ENCODE measurements at places on chromosomes 6 and 20.

GRCh38 chr6:16095180-16095579 lies 33.7 kb upstream of the MYLIP start:
- DNase-seq = no peak

DNA sequence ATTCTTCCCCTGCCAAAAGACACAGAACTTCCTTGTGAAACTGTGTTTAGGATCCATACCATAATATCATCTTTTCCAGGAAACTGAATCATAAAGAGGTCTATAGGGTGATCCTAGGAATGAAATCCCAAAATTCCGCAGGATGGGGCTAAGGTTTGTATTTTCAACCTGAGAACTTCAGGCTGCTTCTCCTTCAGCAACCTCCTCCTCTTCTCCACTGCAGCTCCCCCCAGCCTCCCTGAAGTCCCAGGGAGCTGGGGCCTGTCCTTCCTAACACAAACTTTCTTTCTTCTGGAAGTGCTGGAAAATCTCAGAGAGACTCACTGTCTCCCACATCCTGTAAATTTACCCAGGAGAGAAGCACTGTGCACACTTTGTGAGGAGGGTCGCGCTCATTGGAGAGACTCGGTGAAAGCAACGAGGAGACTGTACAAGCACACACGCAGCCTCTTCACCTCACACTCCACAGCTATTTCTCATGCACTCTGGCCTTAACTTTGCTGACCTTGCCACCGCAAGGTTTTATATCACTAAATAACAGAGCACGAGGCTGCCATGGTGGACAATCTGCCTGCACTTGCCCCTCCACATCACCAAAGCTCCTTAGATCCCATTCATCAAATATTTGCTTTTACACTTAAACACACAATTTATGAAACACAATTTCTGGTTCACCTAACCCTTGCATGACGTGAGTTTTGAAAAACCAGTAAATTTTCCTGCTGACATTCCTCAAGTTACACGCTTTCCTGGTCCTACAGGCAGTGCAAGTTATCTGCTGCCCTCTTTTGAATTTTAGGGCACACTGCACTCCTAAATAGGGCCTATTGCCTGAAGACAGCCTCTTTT lies 14.3 kb downstream of the ID4 start:
- DNase-seq = no peak

DNA sequence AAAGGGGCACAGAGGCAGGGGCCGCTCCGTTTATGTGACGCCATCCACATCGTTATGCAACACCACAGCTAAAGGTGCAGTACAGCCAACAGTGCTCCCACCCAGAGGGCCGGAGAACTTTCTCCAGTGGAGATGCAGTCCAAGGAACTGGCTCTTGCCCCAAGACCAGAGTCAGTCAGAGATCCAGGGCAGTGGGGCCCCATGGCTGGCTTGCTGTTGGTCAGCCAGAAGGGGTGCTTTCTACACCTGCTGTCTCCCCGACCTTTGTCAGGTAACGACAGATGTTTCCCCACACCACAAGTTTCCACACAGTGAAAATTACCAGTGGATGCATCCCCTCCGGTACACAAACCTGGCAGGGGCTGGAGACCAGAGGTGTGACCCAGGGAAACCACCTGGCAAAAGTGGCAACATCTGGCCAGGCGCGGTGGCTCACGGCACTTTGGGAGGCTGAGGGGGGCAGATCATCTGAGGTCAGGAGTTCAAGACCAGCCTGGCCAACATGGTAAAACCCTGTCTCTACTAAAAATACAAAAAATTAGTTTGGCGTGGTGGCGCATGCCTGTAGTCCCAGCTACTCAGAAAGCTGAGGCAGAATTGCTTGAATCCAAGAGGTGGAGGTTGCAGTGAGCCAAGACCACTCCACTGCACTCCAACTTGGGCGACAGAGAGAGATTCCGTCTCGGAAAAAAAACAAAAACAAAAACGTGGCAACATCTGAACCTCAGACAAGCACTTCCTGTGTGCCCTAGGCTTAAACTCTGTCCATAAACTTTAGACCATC lies 34.9 kb downstream of the UBE2V1 start:
- no peak for DNase-seq

- no peak for DNase-seq
These were observed 202.0 kb upstream of the RNF24 start for GRCh38 chr20:4217349-4217841.

GRCh38 chr20:1827974-1828785 lies 67.0 kb upstream of the SIRPA start:
- no peak for DNase-seq

DNA sequence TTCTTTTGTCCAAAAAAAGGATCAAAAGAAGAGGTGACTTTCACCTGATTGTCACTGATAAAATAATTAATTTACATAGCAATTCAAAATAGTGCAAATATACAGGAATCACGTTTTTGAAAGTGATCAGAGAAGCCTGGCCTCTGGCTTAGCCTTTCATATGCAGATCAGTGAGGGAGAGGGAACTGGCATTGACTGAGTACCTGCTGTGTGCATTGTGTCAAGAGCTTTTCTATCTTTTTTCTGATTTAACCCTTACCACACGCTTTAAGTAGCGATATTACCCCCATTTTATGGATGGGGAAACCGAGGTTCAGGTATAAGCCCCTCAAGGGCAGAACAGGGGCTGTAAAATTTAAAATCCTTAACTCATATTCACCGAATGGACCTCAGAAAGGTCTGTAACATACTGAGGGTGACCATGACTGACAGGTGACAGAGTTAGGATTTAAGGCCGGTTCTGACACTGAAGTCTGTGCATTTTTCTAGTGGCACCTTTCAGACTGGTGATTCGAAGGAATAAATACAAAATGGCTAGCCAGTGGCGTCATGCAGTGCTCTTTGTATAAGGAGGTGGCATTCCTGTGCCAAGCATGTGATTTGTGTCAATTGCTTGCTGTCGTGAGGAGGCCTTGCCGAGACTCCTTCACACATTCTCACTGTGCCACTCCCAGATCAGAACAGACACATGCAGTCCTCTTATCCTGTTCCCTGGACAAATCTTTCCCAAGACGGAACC lies 310.2 kb downstream of the TSHZ2 start:
- no peak for DNase-seq

- DNase-seq = peak; percentile 50
These were observed 3.3 kb upstream of the AARS2 start for GRCh38 chr6:44316481-44316880.

- no peak for DNase-seq
These were observed 31.2 kb downstream of the PLCG1 start for GRCh38 chr20:41168281-41169161.

GRCh38 chr6:28323813-28324424 lies 12.0 kb downstream of the ZSCAN31 start:
- DNase-seq = no peak

GRCh38 chr20:13839421-13840092 lies 54.7 kb downstream of the NDUFAF5 start:
- DNase-seq = no peak

- no peak for DNase-seq
These were observed 32.1 kb downstream of the TP53INP2 start for GRCh38 chr20:34736106-34736735.

DNA sequence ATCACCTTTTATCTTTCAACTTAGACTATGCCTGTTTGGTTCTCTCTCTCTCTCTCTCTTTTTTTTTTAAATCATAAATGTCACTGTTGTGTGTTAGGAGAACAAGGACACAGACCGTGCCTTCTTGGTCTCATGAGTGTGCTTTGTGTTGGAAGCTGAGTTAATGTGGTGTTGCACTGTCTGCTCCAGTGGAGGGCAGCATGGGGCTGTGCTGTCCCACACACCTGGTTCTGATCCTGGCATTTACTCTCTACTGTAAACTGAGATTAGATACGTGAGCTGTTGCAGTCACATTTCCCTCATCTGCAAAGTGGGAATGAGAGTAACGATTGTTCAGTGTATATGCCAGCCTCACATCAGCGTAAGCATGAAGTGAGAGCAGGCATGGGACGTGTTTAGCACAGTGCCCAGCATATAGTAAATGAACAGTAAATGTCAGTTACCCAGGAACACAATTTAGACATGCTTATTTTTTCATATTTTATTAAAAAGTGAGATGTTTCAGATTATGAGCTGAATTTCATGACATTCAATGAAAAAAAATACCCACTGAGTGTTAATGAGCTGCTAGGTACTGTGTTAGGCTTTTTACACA lies 161.1 kb downstream of the FARS2 start:
- DNase-seq = no peak

GRCh38 chr20:14828459-14828858 lies 491.0 kb upstream of the FLRT3 start:
- DNase-seq = no peak

- DNase-seq = peak; percentile 97
These were observed at the start of gene COL12A1 for GRCh38 chr6:75205776-75206575. Gene COL12A1, minus strand, starts transcription at chr6:75206053. Its CDS starts 3,261 bp downstream, at chr6:75202792.

DNA sequence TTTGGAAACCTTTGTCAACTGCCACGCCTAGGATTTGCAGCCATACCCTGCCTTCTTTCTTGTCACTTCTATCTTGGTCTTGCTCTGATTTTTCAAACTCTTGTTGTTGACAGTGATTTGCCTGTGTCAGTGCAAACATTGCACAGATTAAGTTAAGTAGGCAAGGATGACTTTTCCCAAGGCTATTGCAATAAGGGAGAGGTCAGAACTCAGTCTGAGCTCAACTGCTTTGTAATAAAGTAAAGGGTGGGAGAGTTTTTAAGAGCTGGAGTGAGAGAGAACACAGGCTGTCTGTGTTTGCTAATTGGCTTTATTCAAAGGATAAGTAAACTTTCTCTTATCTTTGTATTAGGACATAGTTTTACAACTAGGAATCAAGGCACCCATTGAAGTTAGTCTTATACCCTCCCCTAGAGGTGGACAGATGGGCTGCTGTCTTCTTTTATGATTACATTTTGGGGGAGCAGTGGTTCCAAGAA lies 448.6 kb downstream of the PHF3 start:
- DNase-seq = no peak

- DNase-seq = no peak
These were observed 97.8 kb upstream of the CARMIL1 start for GRCh38 chr6:25181350-25181724.

- DNase-seq = no peak
These were observed 155.8 kb upstream of the GGTLC1 start for GRCh38 chr20:24144371-24144770.

GRCh38 chr6:118580585-118581419 lies 32.7 kb downstream of the PLN start:
- no peak for DNase-seq

DNA sequence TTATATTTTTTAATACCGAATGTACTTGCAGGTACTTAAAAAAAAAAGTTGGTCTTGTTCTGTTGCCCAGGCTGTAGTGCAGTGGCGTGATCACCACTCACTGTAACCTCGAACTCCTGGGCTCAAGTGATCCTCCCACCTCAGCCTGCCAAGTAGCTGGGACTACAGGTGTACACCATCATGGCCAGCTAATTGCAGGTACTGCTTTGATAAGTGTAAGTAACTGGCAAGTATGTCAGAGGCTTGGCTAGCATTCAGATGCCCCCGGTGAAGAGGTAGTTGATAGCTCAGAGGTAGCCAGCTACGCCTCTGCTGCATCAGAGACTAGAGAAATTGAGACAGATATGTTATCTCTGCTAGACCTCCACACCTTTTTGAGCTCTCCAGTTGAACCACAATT lies 40.5 kb downstream of the BTBD9 start:
- DNase-seq = no peak

DNA sequence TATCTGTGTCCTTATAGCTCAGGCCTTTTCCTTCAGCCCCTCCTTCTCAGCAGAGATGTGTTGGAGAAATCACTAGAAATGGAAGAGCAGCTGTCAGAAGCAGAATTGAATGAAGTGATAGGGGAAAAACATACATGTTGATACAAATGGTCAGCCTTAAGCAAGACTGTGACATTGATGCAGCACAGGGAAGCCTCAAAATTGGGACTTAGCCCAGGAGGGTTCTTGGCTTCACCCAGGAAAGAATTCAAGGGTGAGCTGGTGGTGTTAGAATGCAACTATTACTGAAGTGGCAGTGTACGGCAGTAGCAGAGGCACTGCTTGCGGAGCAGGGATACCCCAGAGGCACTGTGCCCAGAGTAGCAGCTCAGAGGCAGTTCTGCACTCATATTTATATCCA lies 8.0 kb upstream of the KIF16B start:
- DNase-seq = no peak

DNA sequence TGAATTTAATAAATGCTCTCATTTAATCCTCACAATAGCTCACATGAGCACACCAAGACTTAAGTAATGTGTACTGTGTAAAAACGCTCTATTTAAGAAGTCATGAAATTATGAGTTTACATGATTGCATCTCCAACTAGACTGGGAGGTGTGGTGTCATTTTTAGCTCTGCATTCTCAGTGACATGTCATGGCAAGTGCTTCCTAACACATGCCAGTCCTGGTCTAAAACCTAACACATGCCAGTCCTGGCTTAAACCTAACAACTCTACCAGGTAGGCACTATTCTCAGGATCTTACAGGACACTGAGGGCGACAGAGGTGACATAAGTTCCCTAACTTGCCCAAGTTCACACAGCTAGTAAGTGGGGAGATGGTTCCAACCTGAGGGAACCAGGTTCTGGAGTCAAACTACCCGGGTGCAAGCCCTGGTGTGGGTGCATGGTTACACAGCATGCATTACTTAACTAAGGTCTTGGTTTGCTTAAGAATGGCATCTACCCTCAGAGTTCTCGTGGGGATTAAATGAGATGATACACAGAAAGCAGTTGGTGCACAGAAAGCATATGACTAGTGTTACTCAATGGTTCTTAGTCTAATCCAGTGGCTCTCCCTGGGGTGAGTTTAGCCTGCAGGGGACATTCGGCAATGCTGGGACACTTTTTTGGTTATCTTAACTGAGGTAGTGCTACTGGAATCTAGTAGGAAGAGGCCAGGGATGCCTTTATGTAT lies 14.7 kb downstream of the CLDN20 start:
- no peak for DNase-seq

- DNase-seq = no peak
These were observed 76.0 kb downstream of the THBS2 start for GRCh38 chr6:169177516-169178166.

DNA sequence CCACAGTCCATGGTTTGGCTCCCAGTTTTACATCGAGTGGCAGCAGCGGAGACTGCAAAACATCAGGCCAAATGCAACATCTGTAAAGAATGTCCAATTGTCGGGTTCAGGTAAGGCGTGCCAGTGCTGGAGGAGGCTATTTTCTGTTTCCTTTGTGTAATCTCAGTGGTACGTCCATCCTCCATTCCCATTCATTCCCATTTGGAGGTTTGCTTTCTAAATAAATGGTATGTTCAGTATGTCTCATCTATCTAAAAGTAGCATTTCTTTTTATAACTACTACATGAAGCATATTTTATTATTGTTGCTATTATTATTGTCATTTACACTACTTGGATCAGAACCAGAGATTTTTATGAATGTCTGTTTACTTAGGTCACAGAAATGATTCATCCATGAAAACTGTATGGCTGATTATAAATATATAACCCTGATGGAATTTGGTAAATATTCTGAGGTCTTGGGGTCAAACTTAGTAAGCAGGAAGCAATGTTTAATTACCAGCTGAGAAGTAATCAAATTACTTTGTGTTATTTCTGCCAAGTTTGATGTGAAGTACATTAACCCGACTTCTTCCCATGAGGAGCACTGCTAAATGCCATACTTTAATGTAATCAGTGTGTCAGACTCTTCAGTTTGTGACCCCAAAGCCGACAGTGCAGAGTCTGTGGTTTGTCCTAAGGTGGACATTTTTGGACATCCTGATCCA lies 512.9 kb downstream of the UTRN start:
- DNase-seq = no peak

Data from coronary artery (tissue), 2 donors.